ENCODE measurements at places on chromosomes 7 and 10. TPM values are rescaled to one million over a fixed set of nuclear protein-coding genes. Genes with fewer than 3 reads are reported as not detected.

DNA sequence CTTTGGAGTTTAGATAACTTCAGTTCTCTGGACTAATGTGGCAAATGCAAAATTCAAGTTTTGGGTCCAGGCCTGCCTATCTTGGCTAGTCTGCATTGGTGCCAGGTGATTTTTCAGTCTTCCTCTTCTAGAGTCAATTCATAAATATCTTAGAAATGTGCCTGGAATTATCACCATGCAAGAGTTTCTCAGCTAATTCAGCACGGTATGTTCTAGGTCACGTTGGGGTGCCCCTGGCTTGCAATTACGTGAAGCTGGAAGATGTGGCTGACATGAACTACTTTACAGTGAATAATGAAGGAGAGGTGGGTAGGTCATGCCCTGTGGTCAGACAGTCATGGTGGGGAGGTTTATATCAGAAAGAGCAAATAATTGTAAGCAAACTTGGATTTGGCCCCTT is 25.0 kb downstream of the ZDHHC6 start:
- no peak for DNase-seq

Gene CCL24
- not detected for total RNA-seq

Gene AKR1C8
- total RNA-seq, result not detected

Gene TNRC18
- 28.2 TPM for total RNA-seq

GRCh38 chr7:12686891-12687717 is at the start of gene ARL4A:
Gene ARL4A, plus strand, starts transcription at chr7:12687633. Its CDS starts 622 bp downstream, at chr7:12688255.
- peak; percentile 100 for DNase-seq

Gene FRMD4A
- 6.8 TPM for total RNA-seq

DNA sequence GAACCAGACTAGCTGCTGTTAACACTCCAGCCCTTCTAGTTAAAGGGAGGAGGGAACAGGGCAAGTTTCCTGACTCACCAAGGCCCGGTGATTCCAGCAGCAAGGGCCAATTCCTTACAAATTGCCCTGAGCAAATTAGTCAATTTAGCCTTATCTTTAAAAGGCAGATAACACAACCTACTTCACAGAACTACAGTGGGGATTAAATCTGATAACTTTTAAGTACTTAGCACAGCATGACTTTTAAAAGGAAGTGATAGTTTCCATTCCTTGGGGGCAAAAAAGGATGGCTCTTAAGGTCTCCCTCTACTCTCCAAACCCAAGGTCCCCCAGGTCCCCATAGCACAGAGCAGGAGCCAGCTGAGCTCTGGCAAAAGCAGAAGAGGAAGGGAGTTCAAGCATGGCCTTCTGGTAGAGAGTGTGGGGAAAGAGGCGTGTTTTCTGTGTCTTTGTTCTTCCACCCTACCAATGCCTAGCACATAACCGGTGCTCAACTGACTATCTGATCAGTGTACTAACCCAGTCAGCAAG is 4.0 kb downstream of the CDCA7L start:
- peak; percentile 40 for DNase-seq

DNA sequence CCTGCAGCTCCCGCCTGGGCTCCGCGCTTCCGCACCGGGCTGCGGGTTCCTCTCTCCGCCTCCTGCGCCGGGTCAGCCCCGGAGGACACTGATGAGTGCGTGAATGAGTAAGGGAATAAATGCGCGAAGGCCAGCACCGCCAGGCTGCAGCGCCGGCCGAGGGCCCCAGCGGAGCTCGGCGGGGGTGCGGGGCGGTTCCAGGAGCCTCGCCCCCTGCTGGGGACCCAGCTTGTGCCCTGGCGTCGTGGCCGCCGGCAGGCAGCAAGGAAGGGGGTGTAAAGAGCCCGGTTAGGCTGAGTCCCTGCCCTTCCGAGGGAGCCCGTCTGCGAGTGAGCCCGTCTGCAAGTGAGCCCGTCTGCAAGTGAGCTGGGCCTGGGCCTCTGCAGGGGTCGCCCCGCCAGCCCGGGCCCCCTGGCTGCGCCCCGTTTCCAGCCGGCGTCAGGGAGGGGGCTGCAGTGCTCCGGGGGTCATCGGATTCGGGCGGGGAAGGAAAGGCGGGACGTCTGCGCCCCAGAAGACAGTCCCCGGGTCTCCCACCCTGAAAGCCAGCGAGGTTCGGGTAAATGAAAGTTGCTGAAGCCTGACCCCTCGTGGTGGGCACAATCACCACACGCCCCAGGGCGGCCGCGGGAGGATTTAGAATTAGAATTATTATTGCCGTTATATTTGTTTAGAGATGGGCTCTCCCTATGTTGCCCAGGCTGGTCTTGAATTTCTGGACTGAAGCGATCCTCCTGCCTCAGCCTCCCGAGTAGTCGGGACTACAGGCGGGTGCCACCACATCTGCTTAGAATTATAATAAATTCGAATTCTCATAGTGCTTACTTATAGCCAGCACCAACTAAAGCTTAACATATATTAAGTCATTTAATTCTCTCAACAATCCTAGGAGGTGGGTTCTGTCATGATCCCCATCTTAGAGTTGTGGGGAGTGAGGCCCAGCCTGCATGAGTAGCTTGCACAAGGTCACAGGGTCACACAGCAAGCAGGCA is 8.6 kb upstream of the CRYGN start:
- DNase-seq, result peak; percentile 82

Gene GPR26
- not detected for total RNA-seq

Gene EPHA1
- 39.4 TPM for total RNA-seq

DNA sequence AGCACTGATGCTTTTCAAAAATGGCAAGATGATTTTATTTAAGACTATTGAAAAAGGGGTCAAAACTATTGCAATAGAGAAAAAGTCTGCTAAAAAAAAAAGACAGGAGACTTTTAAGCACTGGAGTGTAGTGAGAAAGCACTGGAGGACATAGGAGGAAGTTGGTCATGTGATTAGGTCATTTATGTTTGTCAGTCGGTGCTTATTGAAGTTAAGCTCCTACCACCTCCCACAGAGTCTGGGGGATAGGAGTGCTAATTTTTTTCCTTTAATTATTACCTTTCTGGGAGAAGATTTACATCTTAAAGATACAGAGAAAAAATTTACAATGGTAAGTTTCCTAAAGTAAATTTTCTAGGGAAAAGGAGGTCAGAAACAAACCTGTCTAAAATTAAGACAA is 80.2 kb upstream of the TMEM229A start:
- peak; percentile 10 for DNase-seq

- no peak for DNase-seq
Observed at GRCh38 chr10:117944676-117945447, 101.9 kb downstream of the RAB11FIP2 start.

Gene NCF1
- not detected for total RNA-seq

DNA sequence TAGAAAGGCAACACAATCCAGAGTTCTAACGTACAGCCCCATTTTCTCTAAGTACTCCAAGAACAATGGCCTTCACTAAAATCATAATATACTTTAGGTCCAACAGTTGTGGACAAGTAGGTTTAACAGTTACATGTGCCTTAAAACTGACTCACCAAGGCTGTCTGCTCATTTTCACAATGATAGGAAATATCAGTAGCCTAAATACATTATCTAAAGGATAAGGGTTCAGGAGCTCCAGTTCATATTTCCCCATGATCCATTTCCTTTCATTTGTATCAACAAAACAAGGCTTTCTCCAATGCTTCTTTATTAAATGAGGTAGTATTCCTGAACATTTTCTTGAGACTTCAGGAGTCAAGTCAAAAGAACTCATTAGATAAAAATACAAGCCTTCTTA is 164.0 kb downstream of the SLC25A13 start:
- DNase-seq, result no peak

Gene FAM25G
- total RNA-seq, result not detected

DNA sequence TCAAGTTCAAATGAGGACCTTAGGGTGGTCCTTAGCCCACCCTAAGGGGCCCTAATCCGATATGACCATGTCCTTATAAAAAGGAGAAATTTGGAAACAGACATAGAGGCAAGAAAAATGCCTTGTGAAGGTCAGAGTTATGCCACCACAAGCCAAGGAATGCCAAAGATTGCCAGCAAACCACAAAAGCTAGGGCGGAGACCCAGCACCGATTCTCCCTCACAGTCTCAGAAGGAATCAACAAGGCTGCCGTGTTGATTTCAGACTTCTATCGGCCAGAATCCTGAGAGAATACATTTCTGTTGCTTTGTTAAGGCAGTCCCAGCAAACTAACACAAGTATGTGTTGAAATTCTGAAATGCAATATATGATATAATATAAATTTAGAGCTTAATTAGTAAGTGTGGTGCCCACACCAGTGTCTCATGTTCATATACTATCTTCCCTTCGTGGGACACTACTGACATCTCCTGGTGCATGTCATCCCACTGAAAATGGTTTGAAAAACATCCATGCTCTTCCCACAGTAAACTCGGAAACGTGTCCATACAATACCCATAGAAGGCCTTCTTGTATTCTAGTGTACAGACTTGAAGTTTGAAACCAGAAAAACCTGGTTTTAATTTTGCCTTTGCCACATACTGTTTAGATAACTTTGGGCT is 349.0 kb downstream of the TNS3 start:
- no peak for DNase-seq

DNA sequence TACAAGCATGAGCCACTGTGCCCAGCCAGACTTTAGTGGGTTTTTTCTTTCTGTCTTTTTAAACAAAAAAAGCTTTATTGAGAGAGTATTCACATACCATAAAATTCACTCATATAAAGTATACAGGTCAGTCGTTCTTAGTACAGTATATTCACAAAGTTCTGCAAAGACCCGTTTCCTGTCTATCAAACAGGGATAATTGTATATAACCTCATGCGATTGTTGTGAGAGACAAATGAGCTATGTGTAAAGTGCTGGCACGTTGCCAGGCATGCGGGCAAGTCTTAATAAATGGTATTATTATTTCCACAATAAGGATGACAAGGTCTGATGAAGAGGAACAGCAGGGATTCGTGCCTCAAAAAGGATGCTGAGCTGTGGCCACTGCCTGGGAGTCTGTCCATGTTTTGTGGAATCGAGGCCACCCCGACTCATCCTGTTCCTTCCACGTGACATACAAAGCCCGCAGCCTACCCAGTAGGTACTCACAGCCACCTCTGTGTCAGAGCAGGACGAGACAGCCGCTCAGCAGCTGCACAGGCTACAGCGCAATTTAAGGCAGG is 51.6 kb downstream of the SMKR1 start:
- no peak for DNase-seq

- DNase-seq, result no peak
Observed at GRCh38 chr10:117266400-117266799, 25.5 kb downstream of the SLC18A2 start.

- DNase-seq, result peak; percentile 48
Observed at GRCh38 chr7:99365318-99366141, 9.0 kb upstream of the ARPC1B start.

- no peak for DNase-seq
Observed at GRCh38 chr10:111459967-111460366, 383.1 kb downstream of the ADRA2A start.

DNA sequence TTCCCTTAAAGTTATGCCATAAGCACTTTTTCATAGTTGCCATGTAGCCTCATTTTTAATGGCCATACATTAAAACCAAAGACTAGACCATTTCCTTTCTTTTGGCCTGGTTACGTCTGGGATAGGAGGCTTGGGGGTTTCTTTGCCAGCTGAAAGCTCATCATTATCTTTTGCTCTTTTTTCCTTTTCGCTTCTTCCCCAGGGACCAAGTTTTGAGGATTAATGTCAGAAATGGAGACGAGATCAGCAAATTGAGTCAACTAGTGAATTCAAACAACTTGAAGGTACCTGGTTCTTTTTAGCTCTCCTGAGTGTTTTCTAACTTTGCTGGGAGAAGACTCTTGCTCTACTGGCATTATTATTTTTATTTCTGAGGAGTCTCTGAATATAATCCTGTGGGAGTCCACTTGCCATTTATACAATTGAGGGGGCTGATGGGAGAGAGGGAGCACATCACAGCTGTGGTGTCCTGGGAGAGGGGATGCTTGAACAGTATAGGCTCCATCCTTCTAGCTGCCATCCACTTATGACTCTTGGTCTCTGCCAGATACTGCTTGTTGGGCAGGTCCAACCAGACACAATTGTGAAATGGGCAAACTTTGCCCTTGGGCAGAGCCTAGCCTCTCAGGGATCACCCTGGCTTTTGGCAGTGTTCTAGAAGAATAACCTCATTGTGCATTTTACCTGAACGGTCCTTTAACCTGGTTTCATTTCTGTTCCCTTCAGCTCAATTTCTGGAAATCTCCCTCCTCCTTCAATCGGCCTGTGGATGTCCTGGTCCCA is 5.8 kb downstream of the CPA4 start:
- DNase-seq, result no peak

Gene SNX8
- 24.7 TPM for total RNA-seq

DNA sequence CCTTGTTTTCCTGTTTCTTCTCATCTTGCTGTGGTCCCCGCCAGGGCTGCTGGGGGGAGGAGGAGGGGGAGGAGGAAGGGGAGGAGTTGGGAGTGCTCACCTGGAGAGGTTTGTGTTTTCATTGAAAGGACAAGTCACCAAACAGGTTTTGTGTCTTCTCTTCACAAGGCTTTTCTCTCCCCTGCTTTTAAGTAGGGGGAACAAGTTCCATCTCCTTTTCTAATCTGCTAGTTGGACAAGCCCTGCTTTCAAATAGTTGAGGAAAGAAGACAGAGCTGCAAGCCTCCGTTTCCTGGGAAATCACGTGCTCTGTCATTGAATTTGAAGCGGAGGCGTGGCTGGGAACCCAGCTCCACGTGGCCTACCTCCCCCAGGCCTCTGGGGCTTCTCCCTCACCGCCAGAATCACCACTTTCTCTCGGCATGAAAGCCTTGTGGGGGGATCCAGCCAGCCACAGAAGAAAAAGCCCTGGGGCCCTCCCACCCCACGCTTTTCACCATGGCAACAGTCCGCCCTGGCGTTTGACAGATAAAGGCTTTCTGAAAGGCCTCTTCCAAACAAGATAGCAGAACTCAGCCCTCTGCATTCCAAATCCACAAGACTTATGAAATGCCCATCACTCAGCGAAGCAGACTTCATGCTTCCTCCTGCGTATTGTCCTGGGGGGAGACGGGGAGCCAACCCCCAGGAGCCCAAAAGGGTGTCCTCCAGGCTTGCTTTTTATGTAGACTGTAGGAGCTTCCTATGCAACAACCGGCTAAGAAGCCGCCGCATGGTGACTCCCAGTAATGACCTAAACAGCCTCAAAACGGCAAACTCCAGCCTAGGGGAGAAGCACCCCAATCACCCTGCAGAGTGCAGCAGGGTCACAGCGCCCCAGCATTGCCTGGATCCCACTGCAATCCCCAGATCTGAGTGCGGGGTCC is 51.7 kb downstream of the PROSER2 start:
- peak; percentile 88 for DNase-seq

DNA sequence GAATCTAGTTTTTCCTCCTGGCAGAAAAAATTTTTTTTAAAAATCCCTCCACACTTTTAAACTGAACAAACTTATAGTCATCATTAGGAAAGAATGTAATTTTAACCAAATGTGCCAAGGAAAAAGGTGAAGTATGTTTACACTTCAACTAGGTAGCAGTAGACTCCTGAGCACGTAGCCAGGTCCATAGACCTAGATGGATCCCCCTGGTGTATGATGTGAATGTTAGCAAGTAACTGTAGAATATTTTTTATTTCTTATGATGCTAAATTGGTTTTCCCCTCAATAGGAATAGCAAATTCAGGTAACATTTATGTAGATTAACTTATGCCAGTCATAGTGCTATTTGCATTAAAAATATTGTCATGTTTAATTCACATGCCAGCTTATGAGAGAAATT is 19.6 kb downstream of the CABCOCO1 start:
- no peak for DNase-seq

Gene TWIST1
- total RNA-seq, result 23.2 TPM
